ENCODE measurements at places on chromosomes 5 and 9. TPM values are rescaled to one million over a fixed set of nuclear protein-coding genes. Genes with fewer than 3 reads are reported as not detected.

- DNase-seq = no peak
These were observed 141.5 kb downstream of the ADAMTS19 start for GRCh38 chr5:129601576-129601975.

DNA sequence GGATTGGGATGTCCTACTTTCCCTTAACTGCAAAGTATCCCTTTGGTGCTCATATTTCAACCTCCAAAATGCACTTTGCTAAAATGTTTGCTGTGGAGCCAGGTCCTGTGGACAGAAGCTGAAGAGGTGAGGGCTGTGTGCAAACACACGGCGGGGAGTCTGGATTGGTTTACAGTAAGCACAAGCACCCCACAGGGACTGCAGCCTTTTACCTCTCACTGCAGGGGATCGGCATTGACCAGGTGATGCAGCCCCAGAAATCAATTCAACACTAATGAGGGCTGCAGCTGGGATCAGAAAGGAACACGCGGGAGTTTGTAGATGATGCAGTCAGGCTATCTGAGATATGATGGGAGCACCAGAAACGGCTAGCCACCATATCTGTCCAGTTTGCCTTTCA is 450.9 kb downstream of the CCDC171 start:
- DNase-seq = no peak

DNA sequence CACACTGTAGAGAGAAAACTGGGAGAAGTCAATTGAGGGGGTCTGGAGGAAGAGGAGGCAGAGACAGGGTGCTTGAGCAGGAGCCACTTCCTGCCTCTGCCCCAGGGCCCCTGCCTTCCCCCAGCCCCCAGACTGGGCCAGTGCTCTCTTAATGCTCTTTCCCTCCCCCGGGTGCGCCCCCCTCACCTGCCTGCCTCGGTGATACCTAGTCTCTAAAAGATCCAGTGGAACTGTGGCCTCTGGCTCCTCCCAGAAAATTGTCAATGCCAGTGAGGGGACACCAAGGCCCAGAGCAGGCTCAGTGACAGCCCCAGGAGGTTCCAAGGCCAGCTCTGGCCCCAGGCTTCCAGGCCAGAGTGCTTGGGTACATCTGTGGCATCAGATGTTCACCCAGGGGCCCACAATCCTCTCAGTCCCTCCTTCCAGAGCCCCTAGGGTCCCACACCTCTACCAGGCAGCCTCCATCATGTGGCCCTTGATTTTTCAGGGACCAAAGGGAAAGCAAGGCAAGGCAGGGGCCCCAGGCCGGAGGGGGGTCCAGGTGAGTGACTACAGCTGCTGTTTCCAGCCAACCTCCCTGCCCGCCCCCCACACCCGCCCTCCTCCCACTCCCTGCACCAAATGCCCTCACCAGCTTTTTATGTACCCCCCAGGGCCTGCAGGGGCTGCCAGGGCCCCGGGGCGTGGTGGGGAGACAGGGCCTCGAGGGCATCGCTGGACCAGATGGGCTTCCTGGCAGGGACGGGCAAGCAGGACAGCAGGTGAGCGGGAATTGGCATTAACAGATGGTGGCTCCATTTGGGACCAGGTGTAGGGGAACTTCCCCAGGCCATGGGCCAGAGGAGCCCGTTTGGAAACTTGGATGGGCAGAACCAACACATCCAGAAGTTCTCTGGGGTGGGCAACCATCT is 33.1 kb upstream of the ORM1 start:
- no peak for DNase-seq

- DNase-seq = no peak
These were observed 40.6 kb downstream of the SLC1A3 start for GRCh38 chr5:36647046-36647445.

The TNFSF8 gene
- 21.7 TPM for total RNA-seq

DNA sequence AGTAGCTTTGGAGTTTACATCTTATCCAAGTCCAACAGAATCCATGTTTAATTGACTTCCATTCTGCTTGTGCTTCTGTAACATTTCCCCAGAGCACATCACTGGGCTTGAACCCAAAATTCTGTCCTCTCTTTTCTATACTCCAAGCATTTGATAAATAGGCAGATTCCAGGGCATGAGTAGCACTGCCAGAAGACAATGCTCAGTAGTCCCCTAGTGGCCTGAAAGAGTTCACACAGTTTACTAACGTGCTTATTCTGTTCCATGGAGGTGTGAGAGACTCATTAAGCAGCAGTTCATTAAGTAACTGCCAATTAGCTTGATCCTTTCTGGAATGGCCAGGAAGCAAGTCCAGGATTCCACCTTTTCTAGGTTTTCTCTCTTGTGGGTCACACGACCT is 9.4 kb upstream of the GABRA6 start:
- DNase-seq = no peak

The SYNPO gene
- 0.22 TPM for total RNA-seq

The SLC36A3 gene
- total RNA-seq = not detected

GRCh38 chr9:90433398-90433941 is 209.2 kb downstream of the DIRAS2 start:
- DNase-seq = no peak

The CCDC192 gene
- total RNA-seq = not detected

DNA sequence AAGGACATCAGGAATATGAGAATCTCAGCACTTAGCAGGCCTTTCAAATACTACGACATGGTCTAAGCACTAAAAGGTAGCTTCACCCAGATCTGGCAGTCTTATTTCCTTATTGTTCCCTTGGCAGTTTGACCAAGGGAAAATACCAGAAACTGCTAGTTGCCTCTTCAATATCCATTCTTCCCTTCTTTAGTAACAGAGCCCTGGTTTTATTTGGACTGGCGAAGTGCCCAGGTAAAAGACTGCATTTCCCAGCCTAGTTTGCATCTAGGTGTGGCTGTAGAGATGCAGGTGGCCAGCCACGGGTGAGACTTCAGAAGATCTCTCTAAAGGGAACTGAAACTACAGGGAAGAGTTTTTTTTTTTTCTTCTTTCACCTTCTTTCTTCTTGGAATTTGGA is 21.6 kb downstream of the DMRT2 start:
- no peak for DNase-seq

DNA sequence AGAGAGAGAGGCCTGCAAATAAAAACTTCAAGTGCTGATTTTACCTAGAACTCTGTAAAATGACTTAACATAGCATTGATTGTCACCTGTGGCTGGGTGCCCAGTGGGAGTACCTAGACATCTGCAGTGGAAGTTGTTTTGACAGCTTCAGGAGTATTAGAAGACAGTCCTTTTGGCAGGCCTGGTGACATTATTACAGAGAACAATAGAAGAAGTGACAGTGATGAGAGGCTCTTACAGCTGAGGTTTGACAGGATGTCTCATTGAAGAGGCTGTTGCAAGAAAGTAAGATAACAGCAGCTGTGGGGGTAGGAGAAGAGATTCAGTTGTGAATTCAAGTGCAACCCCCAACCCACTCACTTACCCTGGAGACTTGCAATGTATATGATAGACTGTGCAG is 27.9 kb upstream of the MUSK start:
- DNase-seq = no peak

DNA sequence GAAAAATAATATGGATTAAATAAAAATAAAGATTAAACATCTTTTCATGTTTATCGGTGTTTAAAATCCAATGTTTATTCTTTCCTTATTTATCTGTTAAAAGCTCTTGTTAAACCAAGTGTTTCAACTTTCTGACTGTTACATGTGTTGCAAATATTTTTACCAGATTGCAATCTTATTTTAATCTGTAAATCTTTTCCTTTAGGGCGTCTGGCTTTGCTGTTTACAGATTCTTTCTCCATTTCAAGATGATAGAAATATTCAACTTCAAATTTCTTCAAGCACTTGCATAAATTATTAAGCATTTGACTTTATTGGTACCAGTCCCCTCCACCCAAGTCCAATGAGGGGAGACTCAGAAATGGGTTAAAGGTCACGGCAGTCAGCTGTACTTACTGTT is 16.9 kb upstream of the ABCA1 start:
- DNase-seq = no peak

The ABLIM3 gene
- not detected for total RNA-seq

- no peak for DNase-seq
These were observed 249.5 kb upstream of the PTGER4 start for GRCh38 chr5:40430101-40430710.

The CEL gene
- 2.9 TPM for total RNA-seq

The SNCAIP gene
- total RNA-seq = not detected

GRCh38 chr5:76811214-76811613 is 7.6 kb upstream of the F2RL1 start:
- DNase-seq = no peak

The PCDHGA7 gene
- not detected for total RNA-seq
